ENCODE measurements at places on chromosomes 7 and 10. TPM values are rescaled to one million over a fixed set of nuclear protein-coding genes. Genes with fewer than 3 reads are reported as not detected.

GRCh38 chr10:84563355-84563754 is 235.0 kb downstream of the CCSER2 start:
- H3K4me1 ChIP-seq: no peaks in the 10 kb centered on the region
- DNase-seq: no peak
- H3K36me3 ChIP-seq: no peaks in the 10 kb centered on the region
- no peaks in the 10 kb centered on the region for H3K27me3 ChIP-seq
- H3K4me3 ChIP-seq: no peak overlapping the region

CPXM2 gene
- 12.7 TPM for total RNA-seq

GRCh38 chr7:32204361-32205018 is 134.3 kb upstream of the PDE1C start:
- no peak overlapping the region for H3K27ac ChIP-seq
- H3K4me3 ChIP-seq: no peak overlapping the region
- no peaks in the 10 kb centered on the region for H3K4me1 ChIP-seq
- DNase-seq: peak; percentile 77
- no peaks in the 10 kb centered on the region for H3K36me3 ChIP-seq
- H3K27me3 ChIP-seq: no peaks in the 10 kb centered on the region

GRCh38 chr7:157928171-157928794 is 591.5 kb downstream of the DNAJB6 start:
- H3K4me1 ChIP-seq: peaks cover 16% of the 10 kb centered on the region
- H3K27me3 ChIP-seq: no peaks in the 10 kb centered on the region
- no peak overlapping the region for H3K4me3 ChIP-seq
- DNase-seq: no peak
- no peak overlapping the region for H3K27ac ChIP-seq
- H3K36me3 ChIP-seq: no peaks in the 10 kb centered on the region

TMEM213 gene
- not detected for total RNA-seq

ADARB2 gene
- 5.4 TPM for total RNA-seq

GRCh38 chr10:117740691-117741222 is 198.2 kb downstream of the EMX2 start:
- H3K4me3 ChIP-seq: no peak overlapping the region
- H3K4me1 ChIP-seq: no peaks in the 10 kb centered on the region
- H3K27me3 ChIP-seq: peaks cover 11% of the 10 kb centered on the region
- DNase-seq: no peak
- H3K27ac ChIP-seq: no peak overlapping the region

DNA sequence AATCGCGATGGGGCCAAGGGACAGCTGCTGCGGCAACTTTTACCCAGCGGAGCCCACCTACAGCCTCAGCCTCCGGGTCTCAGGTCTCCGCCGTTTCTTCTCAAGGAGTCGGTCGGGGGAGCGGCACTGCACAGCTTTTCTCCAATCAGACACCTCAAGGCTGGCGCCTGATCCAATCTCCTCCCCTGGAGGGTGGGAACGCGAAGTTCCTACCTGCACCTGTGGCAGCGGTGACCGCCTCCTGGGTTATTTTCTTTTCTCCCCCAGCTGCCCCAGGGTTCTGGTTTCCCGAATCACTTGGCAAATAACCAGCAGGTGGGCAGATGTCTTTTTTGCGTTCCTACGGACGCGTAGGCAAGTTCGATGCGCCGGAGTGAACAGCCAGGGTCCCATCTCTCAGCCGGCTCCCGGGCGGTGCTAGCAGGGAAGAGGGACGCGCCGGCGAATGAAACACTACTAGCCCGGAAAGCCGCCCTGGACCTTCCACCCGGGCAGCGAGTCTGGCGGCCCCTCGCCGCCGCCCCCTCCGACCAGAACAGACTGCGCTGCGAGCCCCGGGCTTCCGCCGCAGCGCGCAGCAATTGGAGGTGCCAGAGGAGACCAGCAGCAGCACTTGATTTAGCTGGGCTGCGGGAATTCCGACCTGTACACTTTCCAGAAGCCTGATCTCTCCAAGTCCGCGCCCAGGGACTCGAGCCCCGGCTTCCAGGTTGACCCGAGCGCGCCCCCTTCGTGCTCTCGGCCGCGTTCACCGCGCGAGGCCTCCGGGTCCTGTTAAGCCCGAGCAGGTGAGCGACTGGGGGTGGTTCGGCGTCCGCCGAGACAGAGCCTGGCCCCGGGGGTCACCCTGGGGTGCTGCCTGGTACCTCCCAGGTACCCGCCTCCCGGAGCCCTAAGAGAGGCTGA is at the start of gene PRR15:
PRR15 (plus strand) TSS at position 246 of the 906 bp plus-strand sequence. CDS start 2,495 bp downstream, outside the sequence.
- DNase-seq: no peak
- no peak within 1 kb of the TSS for H3K27ac ChIP-seq
- peaks cover 45% of the 10 kb centered on the region for H3K4me1 ChIP-seq
- peak within 1 kb of the TSS; percentile 50 for H3K4me3 ChIP-seq
- H3K36me3 ChIP-seq: no peaks in the 10 kb centered on the region

NUTM2B gene
- 0.20 TPM for total RNA-seq

MCMBP gene
- 45.0 TPM for total RNA-seq

EIF4EBP2 gene
- total RNA-seq: 58.4 TPM

GRCh38 chr10:69864321-69864720 is 62.6 kb downstream of the COL13A1 start:
- H3K27me3 ChIP-seq: peaks cover 2% of the 10 kb centered on the region
- no peak overlapping the region for H3K27ac ChIP-seq
- H3K4me1 ChIP-seq: peaks cover 42% of the 10 kb centered on the region

POMZP3 gene
- 4.7 TPM for total RNA-seq

IL2RA gene
- 0.10 TPM for total RNA-seq

- H3K27ac ChIP-seq: peak overlapping the region; percentile 45
- H3K4me3 ChIP-seq: no peak overlapping the region
- H3K27me3 ChIP-seq: no peaks in the 10 kb centered on the region
- H3K4me1 ChIP-seq: peaks cover 23% of the 10 kb centered on the region
- no peaks in the 10 kb centered on the region for H3K36me3 ChIP-seq
Measured at GRCh38 chr7:28984631-28985030, 26.5 kb upstream of the TRIL start.

GRCh38 chr10:86266446-86267242 is 100.0 kb downstream of the GRID1 start:
- no peak overlapping the region for H3K4me3 ChIP-seq
- H3K27ac ChIP-seq: no peak overlapping the region
- no peaks in the 10 kb centered on the region for H3K36me3 ChIP-seq
- H3K27me3 ChIP-seq: no peaks in the 10 kb centered on the region
- peaks cover 67% of the 10 kb centered on the region for H3K4me1 ChIP-seq

DNA sequence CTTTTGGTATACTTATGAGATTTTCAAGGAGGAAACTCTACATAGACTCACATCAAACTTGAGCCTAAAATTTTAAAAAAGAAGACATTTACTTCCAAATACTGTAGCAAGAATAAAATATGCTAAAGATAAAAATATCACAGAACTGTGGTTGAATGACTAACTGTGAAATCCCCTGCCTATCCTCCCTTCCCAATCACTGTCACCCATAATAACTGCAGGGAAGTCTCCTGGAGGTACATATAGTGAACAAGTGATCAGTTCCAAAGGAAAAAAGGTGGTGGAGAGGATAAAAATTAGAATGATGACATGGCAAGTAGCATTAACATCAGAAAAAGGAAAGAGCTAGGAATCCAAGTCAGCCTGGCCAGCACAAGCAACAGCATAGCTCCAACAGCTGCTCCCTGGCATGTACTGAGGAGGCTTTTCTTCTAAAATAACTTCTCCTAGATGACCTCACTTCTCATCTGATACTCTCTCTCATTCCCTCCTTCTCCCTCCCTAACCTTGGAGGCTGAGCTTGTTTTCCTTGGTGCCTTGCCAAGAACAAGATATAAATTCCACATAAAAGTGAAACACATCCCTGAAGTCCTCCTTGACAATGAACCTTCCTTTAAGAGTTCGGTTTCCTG is 124.0 kb downstream of the IQUB start:
- no peak for DNase-seq
- H3K27ac ChIP-seq: no peak overlapping the region
- no peaks in the 10 kb centered on the region for H3K4me1 ChIP-seq
- H3K4me3 ChIP-seq: no peak overlapping the region
- H3K36me3 ChIP-seq: no peaks in the 10 kb centered on the region

DNA sequence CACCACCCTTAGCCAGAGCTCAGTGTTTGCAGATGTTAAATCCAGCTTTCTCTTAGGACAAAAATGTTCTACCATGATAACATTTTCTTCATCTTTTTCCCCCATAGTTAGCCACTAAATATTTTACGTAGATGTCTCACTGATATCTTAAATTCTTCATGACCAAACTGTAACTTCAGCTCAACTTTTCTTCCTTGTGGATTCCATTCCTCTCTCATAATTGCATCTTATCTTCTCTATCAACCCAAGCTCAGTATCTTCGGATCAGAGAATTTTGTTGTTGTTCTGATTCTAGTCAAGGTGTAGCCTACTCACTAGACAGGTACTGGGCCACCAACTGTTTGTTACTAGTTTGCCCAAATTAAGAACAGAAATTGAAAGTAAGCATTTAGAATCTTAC is 60.2 kb downstream of the SHOC2 start:
- no peak overlapping the region for H3K27ac ChIP-seq
- no peaks in the 10 kb centered on the region for H3K36me3 ChIP-seq
- H3K4me3 ChIP-seq: no peak overlapping the region

- peaks cover 14% of the 10 kb centered on the region for H3K27me3 ChIP-seq
- DNase-seq: no peak
- no peak overlapping the region for H3K4me3 ChIP-seq
Measured at GRCh38 chr7:158588085-158588877, 658 bp upstream of the PTPRN2 start.

GRCh38 chr7:94294471-94295131 is 100.1 kb upstream of the COL1A2 start:
- no peaks in the 10 kb centered on the region for H3K27me3 ChIP-seq
- H3K4me3 ChIP-seq: no peak overlapping the region

CRTAC1 gene
- 35.0 TPM for total RNA-seq

DNA sequence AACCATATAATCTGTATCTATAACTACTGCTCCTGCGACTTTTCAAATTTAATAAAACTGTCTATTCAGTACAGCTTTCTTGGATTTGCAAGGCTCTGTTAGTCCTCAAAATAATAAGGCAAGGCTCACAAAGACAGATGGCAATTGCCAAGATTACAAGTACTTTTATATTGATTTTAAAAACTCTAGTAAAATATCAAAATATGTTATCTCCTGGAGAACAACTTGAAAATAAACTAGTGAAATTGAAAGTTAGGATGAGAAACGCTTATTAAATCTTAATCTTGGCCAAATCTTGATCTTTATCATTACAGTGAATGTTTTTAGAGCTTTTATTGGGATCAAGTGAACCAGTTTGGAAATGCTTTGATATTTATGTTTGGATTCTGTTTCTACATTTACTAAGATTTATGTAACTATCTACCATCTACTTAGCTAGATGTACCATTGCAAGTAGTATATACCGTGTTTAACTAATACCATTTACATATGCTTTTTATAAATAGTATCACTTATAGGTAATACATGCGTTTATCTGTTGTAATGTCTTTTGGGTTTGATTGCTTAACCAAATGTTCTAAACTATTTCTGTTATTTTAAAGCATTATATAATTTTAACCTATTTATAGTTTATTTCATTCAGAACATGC is 70.0 kb downstream of the CABCOCO1 start:
- no peak for DNase-seq
- H3K4me1 ChIP-seq: no peaks in the 10 kb centered on the region
- H3K27me3 ChIP-seq: no peaks in the 10 kb centered on the region
- no peaks in the 10 kb centered on the region for H3K36me3 ChIP-seq

SPDYE18 gene
- total RNA-seq: 1.4 TPM

DNA sequence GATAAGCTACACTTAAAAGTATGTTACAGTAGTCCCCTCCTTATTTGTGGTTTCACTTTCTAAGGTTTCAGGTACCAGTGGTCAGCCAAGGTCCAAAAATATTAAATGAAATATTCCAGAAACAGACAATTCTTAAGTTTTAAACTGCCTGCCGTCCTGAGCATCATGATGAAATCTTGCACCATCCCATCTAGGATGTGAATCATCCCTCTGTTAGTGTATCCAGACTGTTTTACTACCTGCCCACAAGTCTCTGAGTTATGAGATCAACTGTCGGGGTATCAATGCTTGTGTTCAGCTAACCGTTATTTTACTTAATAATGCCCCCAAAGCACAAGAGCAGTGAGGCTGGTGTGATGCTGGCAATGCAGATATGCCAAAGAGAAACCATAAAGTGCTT is 11.4 kb downstream of the KDM7A start:
- no peak for DNase-seq
- no peaks in the 10 kb centered on the region for H3K36me3 ChIP-seq
- no peaks in the 10 kb centered on the region for H3K27me3 ChIP-seq
- H3K4me1 ChIP-seq: no peaks in the 10 kb centered on the region
- no peak overlapping the region for H3K27ac ChIP-seq
